ENCODE measurements at places on chromosomes 13 and 19.

GRCh38 chr19:33784432-33784831, 12.2 kb upstream of the KCTD15 start:
- peak; percentile 64 for DNase-seq

GRCh38 chr19:1343041-1343440, 40.7 kb upstream of the NDUFS7 start:
- no peak for DNase-seq

GRCh38 chr19:38734426-38735256, 9.6 kb downstream of the CAPN12 start:
- no peak for DNase-seq

DNA sequence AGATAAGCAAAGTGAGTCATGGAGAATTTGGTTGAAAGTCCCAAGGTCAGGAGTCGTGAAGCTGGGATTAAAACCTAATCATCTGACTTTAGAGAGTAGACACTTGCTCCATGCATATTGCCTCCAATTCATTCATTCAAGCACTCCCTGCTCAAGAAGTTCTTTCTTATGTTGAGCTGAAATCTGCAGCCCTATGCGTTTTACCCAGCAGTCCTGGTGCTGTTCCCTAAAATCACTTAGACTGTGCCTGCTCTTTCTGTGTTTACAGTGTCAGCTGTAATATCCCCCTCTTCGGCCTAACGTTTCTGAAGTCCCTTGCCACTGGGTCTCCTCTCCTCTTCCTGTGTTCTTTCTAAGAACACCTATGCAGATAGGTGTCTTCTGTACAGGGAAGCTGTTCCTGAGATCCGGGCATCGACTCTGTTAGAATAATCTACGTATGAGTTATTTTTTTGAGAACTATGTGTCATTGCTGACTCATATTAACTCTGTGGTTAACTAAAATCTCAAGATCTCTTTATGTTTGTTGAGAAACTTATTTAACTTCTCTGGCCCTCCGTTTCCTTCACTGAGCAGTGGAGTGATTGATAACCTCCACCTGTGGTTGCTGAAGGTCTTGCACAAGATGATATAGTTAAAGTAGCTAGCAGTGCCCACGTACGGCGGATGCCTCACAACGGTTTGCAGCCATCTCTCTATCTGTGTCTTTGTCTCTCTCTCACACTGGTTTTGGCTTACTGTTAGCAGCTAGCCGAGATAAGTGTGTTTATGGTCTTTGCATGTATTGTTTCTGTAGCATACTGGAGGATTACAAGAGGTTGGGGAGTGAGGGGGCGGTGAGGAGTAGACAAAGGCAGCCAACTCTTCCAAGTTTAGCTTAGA, 4.7 kb downstream of the ALOX5AP start:
- peak; percentile 99 for DNase-seq

DNA sequence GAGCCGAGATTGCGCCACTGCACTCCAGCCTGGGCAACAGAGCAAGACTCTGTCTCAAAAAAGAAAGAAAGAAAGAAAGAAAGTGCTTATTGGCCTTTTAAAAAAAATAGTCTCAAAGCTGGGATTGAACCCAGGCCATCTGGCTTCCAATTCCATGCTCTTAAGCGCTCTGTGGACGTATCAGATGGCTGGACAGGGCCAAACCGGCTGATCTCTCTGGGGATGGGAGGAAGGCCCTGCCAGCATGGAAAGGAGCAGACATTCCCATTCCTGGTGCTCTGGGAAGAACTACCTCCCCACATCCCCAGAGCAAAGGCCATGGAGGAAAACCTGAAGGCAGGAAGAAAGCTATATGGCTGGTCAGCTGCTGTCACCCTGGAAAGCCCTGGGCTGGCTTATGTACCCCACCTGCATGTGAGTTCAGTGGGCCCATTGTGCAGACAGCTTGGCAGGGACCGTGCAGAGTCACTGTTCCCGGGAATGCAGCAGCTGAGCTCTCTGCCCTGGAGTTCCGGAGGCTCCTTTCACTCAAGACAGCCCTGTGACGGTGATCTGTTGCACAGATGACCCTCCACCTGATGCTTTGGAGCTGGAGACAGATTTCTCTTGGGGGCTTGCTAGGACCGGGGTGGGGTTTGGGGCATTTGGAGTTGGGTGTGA, 84.3 kb downstream of the SIPA1L3 start:
- DNase-seq = no peak

DNA sequence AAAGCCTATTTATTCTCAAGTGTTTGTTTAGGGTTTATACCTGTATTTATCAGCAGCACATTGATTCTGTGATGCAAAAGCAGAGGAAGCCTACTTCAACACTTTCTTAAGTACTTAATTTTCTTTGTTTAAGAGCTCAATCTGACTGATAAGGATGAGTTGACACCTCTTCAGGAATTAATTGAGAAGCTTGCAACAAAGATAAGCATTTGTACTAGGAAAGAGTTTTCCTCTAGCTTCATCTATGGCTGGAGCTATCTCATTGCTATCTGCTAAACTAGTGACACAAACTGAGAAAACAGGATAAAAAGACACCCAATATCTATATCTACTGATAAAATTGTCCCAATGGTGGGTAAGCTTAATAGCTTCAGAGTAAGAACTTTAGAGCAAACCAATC, 170.1 kb upstream of the SLITRK6 start:
- DNase-seq = no peak

GRCh38 chr19:10898633-10899032, 27.3 kb downstream of the CARM1 start:
- DNase-seq = no peak

DNA sequence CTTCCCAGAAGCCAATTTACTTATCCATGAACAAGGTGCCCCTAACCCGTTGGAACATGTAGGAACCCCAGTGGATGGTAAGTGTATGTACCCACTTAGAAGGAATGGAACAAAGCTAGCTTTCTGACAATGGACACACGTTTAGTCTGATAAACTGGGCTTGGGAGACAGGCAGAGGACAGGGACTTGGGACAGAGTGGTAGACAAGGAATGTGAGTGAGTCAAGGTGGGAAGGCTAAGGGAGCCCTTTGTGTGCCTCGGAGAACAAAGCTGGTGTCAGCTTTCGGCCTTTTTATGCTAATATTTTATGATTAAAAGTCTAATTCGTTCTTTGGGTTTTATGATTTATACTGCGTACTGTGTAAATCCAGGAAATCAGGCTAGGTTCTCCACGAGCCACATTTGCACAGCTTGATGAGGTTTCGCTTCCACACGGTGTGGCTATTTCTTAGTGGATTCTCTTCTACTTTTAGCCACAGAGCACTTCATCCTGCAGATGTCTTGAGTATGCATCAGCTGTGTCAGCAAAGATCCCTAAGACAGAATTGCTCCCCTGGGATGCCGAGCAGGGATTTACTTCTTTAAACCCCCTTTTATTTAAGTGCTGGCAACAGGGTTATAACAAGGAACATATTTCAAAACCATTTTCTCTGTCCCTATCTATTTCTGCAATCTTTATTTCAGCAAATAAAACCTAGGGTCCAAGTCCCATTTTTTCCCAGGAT, 258.5 kb downstream of the DLEU7 start:
- no peak for DNase-seq

DNA sequence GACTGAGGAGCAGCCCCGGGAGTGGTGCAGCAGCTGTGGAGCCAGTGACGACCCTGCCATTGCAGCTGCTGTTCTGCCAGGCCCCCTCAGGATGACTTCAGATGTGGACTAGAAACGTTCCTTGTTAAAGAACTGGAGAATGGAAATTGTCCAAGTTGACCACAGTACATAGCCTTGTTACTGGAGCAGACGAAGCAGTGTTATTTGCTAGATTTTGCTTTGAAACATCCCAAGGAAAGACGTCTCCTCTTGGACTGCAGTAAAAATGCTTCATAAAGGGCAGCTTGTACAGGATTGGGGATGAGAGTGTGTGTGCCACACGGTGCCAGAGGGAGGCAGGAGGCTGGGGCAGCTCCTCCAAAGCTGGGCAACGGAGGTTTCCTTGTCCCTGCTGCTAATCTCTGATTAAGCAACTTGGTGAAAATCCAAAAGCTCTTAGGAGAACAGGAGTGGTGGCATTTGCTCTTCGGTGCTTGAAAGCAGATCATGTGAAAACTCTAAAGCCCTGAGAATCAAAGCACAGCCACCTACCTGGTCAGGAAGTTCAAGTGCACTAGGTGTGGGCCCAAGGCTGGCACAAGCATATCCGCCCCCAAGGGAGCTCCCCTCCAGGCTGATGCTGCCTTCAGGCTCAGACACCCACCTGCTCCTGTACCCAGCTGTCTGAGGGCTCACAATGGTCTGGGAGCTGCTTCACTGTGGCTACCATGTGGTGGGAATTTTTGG, 34.5 kb downstream of the SHISA2 start:
- DNase-seq = peak; percentile 52

- DNase-seq = no peak
Observed at GRCh38 chr19:18283338-18283737, 1.9 kb upstream of the JUND start.

DNA sequence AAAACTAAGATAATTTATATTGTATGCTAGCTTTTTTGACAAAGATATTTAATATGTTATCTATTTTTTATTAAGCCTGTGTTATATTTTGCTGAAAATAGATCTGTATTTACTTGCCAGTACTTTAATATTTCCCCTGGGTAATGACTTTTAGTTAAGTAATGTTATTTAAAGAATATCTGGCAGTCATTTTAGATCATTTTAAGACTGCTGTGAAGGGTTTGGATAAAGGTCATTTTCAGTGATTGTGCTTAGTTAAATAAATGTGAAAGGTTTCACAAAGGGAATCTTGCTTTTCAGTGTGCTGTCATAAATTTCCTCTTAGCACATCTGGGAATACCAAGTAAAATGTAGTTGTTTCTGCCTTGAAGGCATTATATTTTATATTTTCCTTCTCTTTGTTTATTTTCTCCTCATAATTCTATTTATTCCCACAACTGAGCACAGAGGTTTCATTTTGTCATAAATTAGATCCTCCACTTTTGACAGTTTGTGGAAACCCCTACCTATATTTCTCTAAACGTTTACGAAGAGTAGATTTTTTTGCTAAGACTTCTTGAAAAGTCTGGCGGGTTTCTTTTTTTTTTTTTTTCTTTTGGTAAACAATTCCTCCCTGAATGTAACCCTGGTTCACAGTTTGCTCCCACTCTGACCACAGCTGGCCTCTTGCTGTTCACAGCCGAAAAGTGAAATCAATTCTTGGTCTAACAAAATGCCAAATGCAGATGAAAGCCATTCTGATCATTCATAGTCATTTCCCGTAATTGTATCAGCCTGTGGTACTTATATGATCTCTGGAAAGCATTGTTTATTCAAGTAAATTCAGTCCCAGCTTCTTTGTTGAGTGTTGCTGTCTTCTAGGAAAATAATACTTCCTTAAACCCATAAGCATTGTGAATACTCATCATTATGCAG, 87.8 kb downstream of the MAB21L1 start:
- DNase-seq = peak; percentile 21

- peak; percentile 84 for DNase-seq
Observed at GRCh38 chr13:67554286-67554685, 324.1 kb upstream of the PCDH9 start.

GRCh38 chr19:50414864-50415660, 3.7 kb upstream of the SPIB start:
- DNase-seq = peak; percentile 12

- DNase-seq = no peak
Observed at GRCh38 chr19:17718550-17718946, 732 bp upstream of the MAP1S start.

GRCh38 chr19:55088543-55089341, 13.1 kb downstream of the EPS8L1 start:
- no peak for DNase-seq

DNA sequence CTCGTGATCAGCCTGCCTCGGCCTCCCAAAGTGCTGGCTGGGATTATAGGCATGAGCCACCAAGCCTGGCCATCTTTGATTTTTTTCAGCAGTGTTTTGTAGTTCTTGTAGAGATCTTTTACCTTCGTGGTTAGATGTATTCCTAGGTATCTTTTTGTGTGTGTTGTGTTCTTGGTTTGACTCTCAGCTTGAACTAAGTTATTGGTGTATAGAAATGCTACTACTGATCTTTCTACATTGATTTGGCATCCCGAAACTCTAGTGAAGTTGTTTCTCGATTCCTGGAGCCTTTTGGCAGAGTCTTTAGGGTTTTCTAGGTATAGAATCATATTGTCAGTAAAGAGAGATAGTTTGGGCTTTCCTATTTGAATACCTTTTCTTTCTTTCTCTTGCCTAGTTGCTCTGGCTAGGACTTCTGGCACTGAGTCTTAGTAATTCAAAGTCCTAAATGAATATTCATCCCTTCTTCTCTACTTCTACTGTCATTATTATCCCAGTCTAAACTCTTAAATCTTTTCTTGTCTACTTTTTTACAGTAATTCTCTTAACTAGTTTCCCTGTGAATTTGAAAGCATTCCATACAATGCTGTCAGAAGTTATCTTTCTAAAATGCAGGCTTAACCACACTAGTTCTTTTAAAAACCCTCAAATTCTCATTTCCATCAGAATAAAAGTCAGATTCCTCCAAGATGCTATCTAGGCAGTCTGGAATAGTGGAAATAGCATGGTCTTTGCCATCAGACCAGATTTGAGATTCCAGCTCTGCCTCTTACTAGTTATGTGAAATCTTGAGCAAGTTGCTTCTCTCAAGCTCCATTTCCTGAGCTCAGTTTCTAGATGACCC, 7.0 kb downstream of the GPR18 start:
- DNase-seq = peak; percentile 68

DNA sequence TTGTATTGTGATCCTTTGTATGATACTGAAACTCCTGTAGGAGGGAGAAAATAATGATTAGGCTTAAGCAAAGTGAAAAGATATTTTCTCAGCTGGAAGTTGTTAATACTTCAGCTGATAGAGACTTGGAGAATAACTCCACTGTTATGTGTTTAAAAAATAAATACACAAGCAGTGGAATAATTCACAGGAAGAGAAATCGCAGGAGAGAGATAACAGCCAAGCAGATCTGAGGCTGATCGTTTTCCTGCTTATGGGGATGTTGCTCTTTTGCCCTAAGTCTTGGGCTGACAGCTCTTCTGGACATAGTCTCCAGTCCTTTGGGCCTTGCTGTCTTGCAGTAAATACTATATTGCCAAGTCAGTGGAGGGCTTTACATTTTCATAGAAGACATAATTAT, 93.3 kb downstream of the OLFM4 start:
- DNase-seq = no peak

DNA sequence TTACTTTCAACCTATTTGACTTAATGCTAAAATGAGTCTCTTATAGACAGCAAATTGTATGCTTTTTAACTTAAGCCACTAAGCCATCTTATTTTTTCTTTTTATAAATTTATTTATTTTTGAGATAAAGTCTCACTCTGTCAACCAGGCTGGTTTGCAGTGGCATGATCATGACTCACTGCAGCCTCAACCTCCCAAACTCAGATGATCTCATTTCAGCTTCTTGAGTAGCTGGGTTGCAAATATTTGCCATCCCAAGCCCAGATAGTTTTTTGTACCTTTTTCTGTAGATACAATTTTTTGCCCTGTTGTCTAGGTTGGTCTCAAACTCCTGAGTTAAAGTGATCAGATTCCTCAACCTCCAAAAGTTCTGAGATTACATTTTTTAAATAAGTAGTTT, 27.1 kb downstream of the ZNF714 start:
- peak; percentile 51 for DNase-seq

- no peak for DNase-seq
Observed at GRCh38 chr19:33376941-33377557, 3.5 kb downstream of the CEBPG start.
